GM12891 (cell line): ENCODE measurements at places on chromosomes 11 and 22.

DNA sequence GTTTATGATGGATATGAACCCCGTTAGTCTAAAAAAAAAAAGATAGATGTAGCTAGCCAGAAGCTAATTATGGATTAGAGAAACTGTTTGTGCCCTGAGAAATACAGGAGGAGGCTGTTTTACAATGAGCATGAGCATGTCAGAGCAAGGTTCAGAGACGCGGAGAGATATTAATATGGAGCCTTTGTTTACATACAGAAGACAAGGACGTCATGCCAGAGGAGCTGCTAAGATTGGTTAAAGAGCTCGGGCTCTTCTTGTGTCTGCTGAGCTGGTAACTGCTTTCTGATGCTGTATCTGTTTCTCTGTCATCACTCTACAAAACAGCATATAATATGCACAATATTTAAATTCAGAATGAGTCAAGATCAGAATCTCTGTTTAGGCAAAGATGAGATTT is 24.9 kb upstream of the CCDC89 start:
- no peak for DNase-seq

- no peak for DNase-seq
Observed at GRCh38 chr11:126145954-126146353, 65.5 kb downstream of the RPUSD4 start.

- no peak for DNase-seq
Observed at GRCh38 chr11:102564110-102564509, 33.6 kb upstream of the MMP7 start.

DNA sequence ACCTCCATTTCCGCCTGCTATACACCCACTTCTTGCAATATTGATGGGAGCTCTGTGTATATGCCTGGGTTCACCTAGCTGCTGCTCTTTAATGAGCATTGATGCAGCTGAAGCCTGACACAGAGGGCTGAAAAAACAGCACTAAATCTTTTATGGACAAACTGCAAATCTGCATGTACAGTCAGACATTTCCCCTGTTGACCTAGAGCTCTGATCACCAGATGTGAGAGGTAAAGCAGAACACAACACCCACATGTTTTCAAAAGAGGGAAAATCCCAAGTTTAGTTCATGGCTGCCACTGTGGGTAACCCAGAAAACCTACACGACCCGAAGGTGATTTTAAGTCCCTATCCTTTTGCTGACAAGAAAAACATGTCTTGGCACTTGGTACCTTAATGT is 303.0 kb upstream of the PITPNB start:
- no peak for DNase-seq

GRCh38 chr22:45107671-45108070 is 56.1 kb upstream of the NUP50 start:
- no peak for DNase-seq

DNA sequence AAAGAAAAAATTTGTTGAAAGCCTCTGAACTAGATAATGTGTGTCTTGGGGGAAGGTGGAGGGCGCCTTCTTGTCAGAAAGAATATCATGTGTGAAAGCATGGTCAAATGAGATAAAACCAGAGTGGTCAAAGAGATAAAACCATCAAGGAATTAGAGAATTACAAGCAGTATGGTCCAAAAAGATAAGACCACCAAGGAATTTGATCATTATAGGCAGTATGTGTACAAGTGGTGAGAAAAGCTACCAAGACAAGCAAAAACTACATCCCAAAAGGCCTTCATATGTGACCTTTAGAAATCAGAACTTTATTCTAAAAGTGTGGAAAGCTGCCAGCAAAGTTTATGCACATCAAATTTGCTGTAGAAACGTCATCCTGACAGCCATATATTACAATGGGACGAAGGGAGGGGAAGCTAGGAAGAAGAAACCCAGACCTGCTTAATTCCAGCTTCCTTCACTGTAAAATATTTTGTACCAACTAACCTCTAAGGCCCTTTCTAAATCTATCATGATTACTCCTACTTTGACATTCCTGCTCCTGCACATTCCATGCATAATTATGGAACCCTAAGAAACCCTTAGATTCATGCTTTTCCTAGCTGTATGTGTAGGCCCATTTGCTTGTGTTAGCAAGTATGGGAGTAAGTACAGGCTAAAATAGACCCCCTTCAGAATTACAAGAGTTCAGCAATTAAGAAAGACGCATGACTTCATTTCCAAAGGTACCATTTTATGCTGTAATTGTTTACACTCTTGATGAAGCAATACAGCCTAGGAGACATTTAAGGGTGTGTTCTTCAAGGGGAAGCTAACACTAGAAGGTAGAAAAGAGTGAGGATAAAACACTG is 51.6 kb downstream of the LGR4 start:
- DNase-seq: no peak
